Stomach (tissue), 19 donors: ENCODE measurements at places on chromosomes 5 and 9. TPM values are rescaled to one million over a fixed set of nuclear protein-coding genes. Genes with fewer than 3 reads are reported as not detected.
A peak's percentile ranks its signal among the peaks of the same experiment; 100 is the strongest.

- no peak overlapping the region for H3K27ac ChIP-seq
- H3K4me1 ChIP-seq, result peaks cover 6% of the 10 kb centered on the region
- H3K4me3 ChIP-seq, result no peak overlapping the region
- peaks cover 54% of the 10 kb centered on the region for H3K36me3 ChIP-seq
- H3K27me3 ChIP-seq, result no peaks in the 10 kb centered on the region
These were observed 49.6 kb upstream of the EIF4EBP3 start for GRCh38 chr5:140497897-140498296.

DNA sequence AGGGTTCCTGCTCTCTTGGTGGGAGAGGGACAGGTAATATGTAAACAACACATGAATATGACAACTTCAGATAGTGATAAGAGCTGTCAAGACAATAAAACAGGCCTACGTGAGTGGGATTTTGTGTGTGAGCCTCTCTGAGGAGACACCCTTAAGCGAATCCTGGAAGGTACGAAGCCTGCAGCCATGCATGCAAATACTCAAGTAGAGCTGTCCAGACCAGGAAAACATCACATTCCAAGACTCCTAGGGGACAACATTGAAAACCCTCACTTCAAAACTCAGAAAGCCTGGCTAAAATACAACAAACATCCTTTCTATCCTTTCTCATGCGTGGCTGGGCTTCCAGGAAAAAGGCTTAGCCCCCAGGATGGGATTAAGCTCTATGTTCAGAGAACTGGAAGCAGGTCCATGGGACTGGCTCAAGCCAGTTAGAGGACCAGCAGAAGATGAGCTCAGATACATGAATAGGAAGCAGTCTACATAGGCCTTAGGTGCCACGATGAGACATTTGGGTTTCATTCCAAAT is 124.8 kb upstream of the IQGAP2 start:
- H3K27me3 ChIP-seq, result no peaks in the 10 kb centered on the region
- no peak overlapping the region for H3K4me3 ChIP-seq
- H3K36me3 ChIP-seq, result no peaks in the 10 kb centered on the region
- no peak overlapping the region for H3K27ac ChIP-seq

Gene ZNF622
- 30.8 TPM for total RNA-seq

GRCh38 chr5:1943481-1943880 is 60.8 kb upstream of the IRX4 start:
- H3K4me1 ChIP-seq, result no peaks in the 10 kb centered on the region
- no peaks in the 10 kb centered on the region for H3K36me3 ChIP-seq
- H3K27me3 ChIP-seq, result peaks cover 13% of the 10 kb centered on the region
- no peak overlapping the region for H3K27ac ChIP-seq
- no peak overlapping the region for H3K4me3 ChIP-seq
- no peak for DNase-seq

DNA sequence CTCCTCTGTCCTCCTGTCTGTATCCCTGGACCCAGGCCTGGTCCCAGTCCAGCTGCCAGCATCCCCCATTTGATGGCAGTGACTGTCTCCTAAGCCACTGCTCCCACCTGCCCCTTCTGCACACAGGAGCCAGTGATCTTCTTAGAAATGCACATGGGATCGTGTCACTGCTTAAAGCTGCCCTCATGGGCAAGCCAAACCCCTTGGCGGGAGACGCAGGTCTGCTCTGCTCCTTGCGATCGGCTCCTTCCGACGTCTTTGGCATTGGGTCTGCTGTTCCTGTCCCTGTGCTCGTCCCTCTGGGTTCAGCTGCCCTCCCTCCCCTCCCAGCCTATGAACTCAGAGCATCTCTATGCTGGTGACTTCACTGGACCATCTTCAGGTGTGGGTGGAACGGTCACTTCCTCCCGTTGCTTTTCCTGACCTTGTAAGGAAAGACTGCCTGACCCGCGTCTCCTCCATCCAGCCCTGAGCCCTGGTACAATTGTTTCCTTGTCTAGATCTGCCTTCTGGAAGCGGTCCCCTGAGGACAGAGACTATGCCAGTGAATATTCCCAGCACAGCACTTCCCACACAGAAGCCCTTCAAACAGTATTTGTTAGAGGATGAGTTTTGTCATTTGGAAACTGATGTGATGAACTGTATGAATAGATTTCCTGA is 116.5 kb downstream of the ZNF354C start:
- H3K36me3 ChIP-seq, result peaks cover 9% of the 10 kb centered on the region
- H3K27me3 ChIP-seq, result peaks cover 5% of the 10 kb centered on the region
- DNase-seq, result no peak
- no peaks in the 10 kb centered on the region for H3K4me1 ChIP-seq

Gene CD274
- total RNA-seq, result 1.8 TPM

Gene MELK
- total RNA-seq, result 15.2 TPM

Gene ZNF608
- total RNA-seq, result 19.0 TPM

- H3K4me3 ChIP-seq, result no peak overlapping the region
- DNase-seq, result no peak
- H3K27ac ChIP-seq, result no peak overlapping the region
- no peaks in the 10 kb centered on the region for H3K4me1 ChIP-seq
These were observed 139.0 kb upstream of the SLC27A6 start for GRCh38 chr5:128826275-128826674.

DNA sequence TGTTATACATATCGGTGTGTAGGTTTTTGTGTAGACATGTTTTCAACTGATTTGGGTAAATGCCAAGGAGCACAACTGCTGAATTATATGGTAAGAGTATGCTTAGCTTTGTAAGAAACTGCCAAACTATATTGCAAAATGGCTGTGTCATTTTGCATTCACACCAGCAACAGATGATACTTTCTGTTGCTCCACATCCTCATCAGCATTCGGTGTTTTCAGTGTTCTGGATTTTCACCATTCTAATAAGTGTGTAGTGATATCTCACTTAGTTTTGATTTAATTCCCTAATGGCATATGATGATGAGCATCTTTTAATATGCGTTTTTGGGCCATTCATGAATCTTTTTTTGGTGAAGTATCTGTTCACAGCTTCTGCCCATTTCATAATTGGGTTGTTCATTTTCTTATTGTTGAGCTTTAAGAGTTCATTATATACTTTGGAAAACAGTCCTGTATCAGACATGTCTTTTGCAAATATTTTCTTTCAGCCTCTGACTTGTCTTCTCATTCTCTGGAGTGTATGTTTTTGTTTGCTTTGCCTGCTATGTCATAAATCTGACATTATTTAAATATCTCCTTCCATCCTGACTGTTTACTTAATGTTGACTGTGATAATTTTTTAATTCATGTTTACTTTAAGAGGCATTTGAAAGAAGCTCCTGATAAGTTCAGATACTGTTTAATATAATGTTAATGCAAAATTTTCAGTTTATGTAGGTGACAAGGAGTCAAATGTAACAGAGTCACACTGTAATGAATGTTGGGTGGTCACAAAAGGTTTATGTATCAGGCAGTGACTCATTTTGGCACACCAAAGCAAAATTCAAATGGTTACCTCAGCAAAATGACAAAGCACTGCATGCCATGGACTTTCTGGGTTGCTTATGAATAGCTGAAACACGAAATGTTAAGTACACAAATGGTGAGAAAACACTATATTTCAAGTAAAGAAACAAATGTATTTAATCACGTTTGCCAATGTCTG is 181.1 kb upstream of the DAB2 start:
- H3K4me1 ChIP-seq, result peaks cover 6% of the 10 kb centered on the region
- no peak overlapping the region for H3K27ac ChIP-seq
- no peak overlapping the region for H3K4me3 ChIP-seq
- H3K36me3 ChIP-seq, result no peaks in the 10 kb centered on the region
- no peaks in the 10 kb centered on the region for H3K27me3 ChIP-seq

GRCh38 chr9:126170286-126170823 is 156.3 kb upstream of the MVB12B start:
- H3K27me3 ChIP-seq, result no peaks in the 10 kb centered on the region
- DNase-seq, result peak; percentile 10
- H3K27ac ChIP-seq, result no peak overlapping the region
- H3K4me3 ChIP-seq, result no peak overlapping the region

- no peaks in the 10 kb centered on the region for H3K4me1 ChIP-seq
- H3K27me3 ChIP-seq, result no peaks in the 10 kb centered on the region
- no peak for DNase-seq
- no peak overlapping the region for H3K4me3 ChIP-seq
- H3K36me3 ChIP-seq, result no peaks in the 10 kb centered on the region
These were observed 12.7 kb downstream of the SHC3 start for GRCh38 chr9:89165880-89166279.

Gene AGGF1
- total RNA-seq, result 9.3 TPM

Gene MAMDC4
- total RNA-seq, result 1.8 TPM

DNA sequence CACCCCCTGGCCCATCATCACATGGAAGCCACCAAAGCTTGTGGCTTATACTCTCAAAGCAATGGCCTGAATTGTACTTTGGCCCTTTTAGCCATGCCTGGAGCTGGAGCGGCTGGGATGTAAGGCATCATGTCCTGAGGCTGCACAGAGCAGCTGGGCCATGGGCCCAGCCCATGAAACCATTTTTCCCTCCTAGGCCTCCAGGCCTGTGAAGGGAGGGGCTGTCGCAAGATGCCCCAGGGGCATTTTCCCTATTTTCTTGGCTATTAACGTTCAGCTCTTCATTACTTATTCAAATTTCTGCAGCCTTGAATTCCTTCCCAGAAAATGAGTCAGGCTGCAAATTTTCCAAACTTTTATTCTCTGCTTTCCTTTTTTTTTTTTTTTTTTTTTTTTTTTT is 27.7 kb downstream of the FST start:
- H3K27ac ChIP-seq, result no peak overlapping the region
- H3K36me3 ChIP-seq, result no peaks in the 10 kb centered on the region
- no peaks in the 10 kb centered on the region for H3K27me3 ChIP-seq
- H3K4me1 ChIP-seq, result no peaks in the 10 kb centered on the region
- no peak overlapping the region for H3K4me3 ChIP-seq

- no peak for DNase-seq
- H3K27me3 ChIP-seq, result no peaks in the 10 kb centered on the region
- H3K36me3 ChIP-seq, result no peaks in the 10 kb centered on the region
- H3K27ac ChIP-seq, result peak overlapping the region; percentile 37
- H3K4me3 ChIP-seq, result no peak overlapping the region
These were observed 257.4 kb downstream of the ENC1 start for GRCh38 chr5:74382987-74383593.

DNA sequence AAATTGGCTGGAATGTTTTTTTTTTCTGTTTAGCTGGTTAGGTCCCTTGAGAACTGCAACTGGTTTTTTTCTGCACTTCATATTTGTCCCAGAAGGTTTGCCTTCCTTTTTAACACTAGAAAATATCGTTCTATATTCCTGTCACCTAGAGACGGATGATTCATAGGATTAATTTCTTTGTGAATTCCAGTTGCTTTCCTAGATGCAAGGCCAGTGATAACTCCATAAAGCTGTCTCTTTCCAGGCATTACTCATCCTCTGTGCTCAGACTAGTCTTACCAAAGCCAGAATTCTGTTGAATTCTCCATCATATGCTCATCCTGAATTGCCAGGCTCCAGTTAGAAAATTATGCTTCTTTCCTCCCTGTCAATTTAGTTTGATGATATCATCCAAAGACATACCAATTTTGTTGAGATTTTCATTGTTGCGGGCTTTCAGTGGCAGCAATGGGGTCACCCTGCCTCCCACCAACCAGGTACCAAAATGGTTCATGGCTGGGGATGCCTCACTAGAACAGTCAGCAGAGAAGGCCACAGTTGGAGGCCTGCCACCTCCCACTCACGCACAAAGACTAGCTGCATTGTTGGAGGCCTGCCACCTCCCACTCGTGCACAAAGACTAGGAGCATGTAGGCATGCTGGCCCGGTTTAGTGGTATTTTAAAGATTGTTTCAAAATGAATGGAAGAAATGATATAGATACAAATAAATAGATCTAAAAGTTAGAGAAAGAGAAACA is 8.5 kb downstream of the BAAT start:
- H3K27ac ChIP-seq, result no peak overlapping the region
- H3K27me3 ChIP-seq, result no peaks in the 10 kb centered on the region
- DNase-seq, result no peak
- H3K4me1 ChIP-seq, result no peaks in the 10 kb centered on the region

Gene RICTOR
- 36.2 TPM for total RNA-seq

DNA sequence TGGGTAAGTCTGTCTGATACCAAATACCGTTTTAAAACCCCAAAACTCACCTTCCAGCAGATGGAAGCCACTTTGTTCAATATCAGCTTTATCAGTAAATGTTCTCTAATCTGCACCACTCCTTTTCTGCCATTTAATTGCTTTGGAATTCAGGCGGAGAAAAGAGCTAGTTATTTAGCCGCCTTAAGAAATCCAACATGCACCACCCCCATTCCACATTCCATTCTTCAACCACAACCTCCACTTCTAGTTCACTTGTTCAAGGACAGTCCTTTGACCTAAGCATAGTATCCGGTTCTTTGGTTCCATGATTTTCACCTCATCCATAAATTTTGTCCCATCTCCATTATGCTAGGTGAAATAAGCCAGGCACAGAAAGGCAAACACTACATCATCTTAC is 240.1 kb downstream of the DNAH5 start:
- DNase-seq, result no peak
- no peaks in the 10 kb centered on the region for H3K36me3 ChIP-seq
- no peaks in the 10 kb centered on the region for H3K27me3 ChIP-seq
- no peak overlapping the region for H3K4me3 ChIP-seq
- no peaks in the 10 kb centered on the region for H3K4me1 ChIP-seq

- no peak overlapping the region for H3K4me3 ChIP-seq
- H3K27ac ChIP-seq, result no peak overlapping the region
- peaks cover 34% of the 10 kb centered on the region for H3K36me3 ChIP-seq
- no peaks in the 10 kb centered on the region for H3K4me1 ChIP-seq
- no peak for DNase-seq
- H3K27me3 ChIP-seq, result no peaks in the 10 kb centered on the region
These were observed 13.2 kb downstream of the DNAJC25 start for GRCh38 chr9:111644195-111644772.

DNA sequence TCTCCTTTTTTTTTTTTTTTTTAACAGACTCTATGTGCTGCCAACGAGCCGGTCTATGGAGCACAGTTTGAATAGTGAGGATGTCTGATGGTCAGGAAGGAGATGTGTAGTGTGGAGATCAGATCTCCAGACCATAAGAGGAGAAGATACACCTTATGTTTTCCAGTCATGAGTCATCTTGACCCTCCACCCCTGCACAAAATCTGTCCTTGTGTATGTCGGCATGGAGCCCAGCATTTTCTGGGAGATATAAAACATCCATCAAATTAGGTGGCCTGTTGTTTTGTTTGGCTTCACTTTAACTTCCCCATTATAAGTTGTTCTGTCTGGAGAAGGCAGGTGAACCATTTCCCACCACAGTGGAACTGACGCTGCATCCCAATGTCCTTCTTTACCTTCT is 19.2 kb downstream of the SH3TC2 start:
- peaks cover 6% of the 10 kb centered on the region for H3K4me1 ChIP-seq
- H3K4me3 ChIP-seq, result no peak overlapping the region
- H3K27ac ChIP-seq, result no peak overlapping the region
- DNase-seq, result no peak

Gene PTGES
- total RNA-seq, result 2.9 TPM

Gene PAM
- 27.4 TPM for total RNA-seq

DNA sequence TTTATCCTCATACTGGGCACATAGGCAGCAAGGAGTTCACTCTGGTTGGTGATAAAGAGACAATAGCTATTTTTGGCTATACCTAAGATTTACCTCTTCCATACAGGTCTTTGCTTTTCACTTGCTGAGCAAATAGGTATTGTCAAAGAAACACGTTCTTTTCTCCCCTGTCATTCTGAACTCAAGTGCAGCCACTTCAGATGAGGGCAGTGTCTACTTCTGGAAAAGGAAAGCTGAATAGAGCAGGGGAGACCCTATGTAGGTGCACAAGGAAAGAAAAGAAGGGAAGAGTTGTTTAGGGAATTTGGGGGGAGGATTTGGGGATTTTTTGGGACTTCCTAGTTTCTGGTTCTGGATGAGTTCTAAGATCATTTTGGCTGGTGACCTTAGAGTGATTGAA is 109.6 kb downstream of the ATP10B start:
- H3K27me3 ChIP-seq, result no peaks in the 10 kb centered on the region
- H3K36me3 ChIP-seq, result no peaks in the 10 kb centered on the region
- no peak overlapping the region for H3K27ac ChIP-seq
